ENCODE measurements at places on chromosomes 5 and 9.

- peak; percentile 84 for DNase-seq
These were observed 133.4 kb downstream of the TRPM3 start for GRCh38 chr9:70987986-70988385.

GRCh38 chr9:77764894-77765780, 117.0 kb upstream of the GNA14 start:
- DNase-seq = peak; percentile 61

- DNase-seq = peak; percentile 53
These were observed 233.4 kb downstream of the DENND1A start for GRCh38 chr9:123696476-123696875.

DNA sequence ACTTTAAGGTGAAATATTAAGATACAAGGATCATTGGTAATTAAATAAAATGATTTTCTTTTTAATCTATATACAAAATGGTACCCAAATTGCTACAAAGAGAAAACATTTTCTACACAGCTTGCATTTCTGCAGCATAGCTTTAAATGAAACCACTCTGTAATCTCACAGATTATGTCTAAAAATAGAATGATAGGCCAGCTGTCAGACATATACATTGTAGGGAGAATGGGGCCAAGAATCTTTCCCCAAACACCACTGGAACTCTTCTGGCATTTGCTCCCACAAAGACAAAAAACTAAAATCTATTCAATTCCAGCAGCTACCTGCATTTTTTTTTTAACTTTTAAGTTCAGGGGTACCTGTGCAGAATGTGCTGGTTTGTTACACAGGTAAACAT, 124.1 kb upstream of the NR5A1 start:
- DNase-seq = no peak

- peak; percentile 26 for DNase-seq
These were observed 134.8 kb upstream of the CD180 start for GRCh38 chr5:67331296-67331925.

GRCh38 chr9:135378751-135379150, 100.8 kb upstream of the PPP1R26 start:
- no peak for DNase-seq

Data from fibroblast of skin of right biceps (primary cell).